Muscle of leg (tissue), 16 donors: ENCODE measurements at places on chromosomes 6 and 20. TPM values are rescaled to one million over a fixed set of nuclear protein-coding genes. Genes with fewer than 3 reads are reported as not detected.

DNA sequence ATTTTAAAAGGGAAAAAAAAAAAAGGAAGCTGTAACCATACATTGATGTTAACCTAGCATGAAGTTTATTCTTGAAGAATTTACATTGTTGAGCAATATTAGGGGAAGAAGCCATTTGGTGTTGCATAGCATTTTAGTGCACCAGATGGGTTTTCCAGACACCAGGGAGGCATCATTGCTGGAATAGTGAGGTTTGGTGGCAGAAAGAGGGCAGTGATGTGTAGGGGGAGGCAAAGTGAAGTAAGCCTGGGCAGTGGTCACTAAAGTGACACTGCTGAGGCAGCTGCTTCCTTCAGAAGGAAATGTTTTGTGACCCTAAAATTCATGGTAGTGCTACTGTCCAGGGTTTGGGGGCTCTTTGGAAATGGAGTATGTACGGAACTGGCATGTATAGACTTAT, 2.6 kb downstream of the TOMM6 start:
- DNase-seq: no peak

DNA sequence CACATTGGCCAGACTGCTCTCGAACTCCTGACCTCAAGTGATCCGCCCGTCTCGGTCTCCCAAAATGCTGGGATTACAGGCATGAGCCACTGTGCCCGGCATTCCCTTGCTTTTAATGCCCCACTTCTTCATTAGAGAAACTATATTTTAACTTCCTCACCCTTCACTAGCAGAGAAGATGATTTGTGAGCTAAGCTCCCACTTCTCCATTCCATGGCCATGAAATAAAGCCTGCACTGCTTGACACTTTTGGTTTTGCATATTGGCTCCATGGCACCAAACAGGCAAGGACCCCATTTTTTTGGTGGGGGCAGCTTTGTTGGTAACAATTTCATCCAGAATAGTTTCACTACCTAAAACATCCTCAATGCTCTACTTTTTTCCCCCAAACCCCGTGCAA, 145.3 kb downstream of the TFAP2B start:
- DNase-seq: no peak

ADAM33 gene
- 46.0 TPM for polyA plus RNA-seq

- DNase-seq: peak; percentile 91
Observed at GRCh38 chr6:27791182-27791943, 120.8 kb downstream of the OR2B2 start.

GRCh38 chr6:8131265-8131897, 29.0 kb upstream of the EEF1E1 start:
- DNase-seq: peak; percentile 50

DNA sequence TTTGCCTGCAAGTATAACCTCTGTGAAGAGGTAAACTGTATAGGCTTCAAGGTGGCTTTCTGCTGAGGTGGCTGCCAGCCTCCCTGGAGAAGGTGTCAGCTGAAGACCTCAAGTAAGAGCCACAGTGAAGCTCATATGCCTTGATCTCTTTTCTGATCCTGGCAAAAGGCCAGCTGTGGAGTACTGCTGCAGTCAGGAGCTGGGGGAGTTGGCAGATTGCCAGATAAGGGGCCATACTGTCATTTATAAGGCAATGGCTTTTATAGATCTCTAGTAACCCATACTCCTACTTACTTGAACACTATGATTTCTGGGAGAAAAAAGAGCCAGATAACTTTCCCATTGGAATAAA, 8.8 kb upstream of the CEP85L start:
- peak; percentile 79 for DNase-seq

DNA sequence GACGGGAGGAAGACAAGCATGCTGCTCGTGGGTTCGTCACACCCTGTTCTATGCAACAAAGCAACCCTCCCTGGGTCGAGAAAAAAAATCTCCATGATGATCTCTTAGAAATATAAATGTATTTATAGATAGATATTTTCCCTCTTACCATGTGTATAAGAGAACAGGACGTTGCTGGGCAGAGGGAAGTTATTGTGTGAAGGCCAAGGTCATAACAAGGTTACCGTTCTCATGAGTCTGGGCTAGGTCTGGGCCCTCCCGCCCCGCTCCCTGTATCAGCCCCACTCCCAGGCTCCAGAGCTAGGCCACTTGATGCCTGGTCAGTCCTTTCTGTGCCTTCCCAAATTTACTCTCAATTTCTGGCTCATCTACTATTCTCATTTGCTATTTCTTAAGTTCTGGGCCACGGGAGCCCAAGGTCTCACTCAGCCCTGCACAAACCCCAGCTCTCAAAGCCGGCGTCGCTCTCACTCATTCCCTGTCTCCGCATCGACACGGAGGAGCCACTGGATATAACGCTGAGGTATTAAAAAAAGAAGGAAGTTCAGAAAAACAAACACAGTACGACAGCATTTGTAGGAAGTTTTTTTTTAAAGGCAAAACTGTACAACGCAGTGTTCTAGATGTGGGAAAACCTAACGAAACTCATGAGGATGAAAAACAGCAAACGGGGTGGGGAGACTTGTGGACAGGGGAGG, 96.8 kb downstream of the PSMG4 start:
- peak; percentile 74 for DNase-seq

DNA sequence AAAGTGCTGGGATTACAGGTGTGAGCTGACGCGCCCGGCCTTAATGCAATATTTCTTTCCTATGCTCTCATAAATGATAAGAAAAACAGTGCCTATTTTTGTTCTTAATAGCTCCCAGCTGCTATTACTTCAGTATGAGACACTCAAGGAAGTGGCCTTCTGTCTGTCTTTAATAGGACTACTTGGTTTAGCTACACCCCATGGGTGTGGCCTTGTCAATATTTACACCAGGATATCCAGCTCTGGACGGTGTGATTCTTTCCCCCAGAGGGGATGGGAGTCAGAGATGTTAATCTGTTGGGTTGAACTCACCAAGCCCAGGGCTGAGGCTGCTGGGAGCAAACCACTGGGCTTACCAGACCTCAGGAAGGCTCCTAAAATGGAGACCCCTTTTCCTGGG, 134.2 kb downstream of the CEP57L1 start:
- DNase-seq: no peak

DNA sequence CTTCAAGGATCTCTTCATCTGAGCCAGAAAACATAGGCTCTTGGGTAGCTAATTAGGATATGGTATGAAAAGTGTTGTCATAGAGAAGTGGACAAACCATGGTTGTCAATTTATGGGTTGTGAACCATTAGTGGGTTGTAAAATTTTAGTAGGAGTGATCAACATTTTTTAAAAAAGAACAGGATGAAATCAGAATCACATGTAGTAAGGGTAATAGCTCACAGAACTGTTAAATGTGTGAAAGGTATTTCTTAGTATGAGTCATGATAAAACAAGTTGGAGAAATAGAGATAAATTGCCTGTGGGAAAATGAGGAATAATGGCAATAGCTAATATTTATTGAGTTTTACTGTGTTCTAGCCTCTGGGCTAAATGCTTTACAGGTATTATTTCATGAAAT, 113.4 kb downstream of the MAP3K4 start:
- DNase-seq: no peak

GRCh38 chr6:3017304-3017703, 17.6 kb downstream of the NQO2 start:
- no peak for DNase-seq

DNA sequence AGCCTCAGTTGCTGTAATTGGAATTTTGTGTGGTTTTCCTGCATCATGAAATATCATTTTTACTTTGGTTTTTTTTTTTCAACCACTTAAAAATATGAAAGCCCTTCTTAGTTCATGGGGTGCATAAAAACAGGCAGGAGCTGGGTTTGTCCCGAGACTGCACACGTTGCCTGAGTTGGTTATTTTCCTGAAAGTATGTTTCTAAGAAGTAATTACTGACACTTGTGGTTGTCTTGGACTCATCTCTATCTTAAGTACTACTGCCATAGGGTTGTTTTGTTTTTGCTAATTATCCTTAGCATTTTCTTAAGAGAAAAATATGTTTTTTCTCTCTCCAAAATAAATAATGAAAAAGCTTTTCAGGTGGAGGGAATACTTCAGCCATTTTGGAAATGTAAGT, 40.1 kb downstream of the FAM120B start:
- no peak for DNase-seq

LY6G6D gene
- polyA plus RNA-seq: 0.65 TPM
